Activated T-helper 1 cell treated with anti-CD3 and anti-CD28 coated beads, Interleukin-12 subunit alpha, Interleukin-12 subunit beta, Interleukin-2, Interleukin-4 antibody, amounts not matched to agents 30 ng/mL and 10 ng/mL and 1 ng/mL, durations not matched to agents 14 hours and 24 hours and 36 hours (primary cell): ENCODE measurements at places on chromosomes 16 and 17. TPM values are rescaled to one million over a fixed set of nuclear protein-coding genes. Genes with fewer than 3 reads are reported as not detected.

DNA sequence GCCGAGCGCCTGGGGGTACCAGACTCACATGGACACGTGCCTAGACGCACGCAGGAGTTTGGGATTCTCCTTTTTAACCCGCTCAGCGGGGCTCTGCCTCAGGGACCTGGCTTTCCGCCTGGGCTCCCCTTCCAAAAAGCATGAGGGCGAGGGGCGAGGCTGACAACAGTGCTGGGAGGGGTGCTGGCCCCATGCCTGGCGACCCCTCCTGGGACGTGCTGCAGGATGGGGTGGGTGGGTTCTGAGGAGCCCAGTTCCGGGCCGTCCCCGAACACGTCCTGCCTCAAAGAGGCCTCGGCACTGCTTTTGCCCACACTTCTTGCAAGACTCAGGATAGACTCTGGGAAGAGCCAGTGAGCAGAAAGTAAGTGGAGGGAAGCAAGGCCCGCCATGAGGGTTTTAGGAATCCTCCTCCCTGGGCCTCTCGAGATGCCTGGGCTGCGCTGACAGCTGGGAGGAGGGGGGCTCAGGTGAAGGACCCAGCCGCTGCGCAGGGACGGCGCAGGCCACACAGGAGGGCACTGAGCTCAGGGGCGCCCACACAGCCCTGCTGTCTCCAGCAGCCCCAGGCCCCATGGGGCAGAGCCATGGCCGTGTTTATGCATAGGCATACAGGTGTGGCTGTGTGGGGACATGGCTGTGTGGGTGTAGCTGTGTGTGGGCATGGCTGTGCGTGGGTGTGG, 15.4 kb upstream of the PABPN1L start:
- no peak for DNase-seq

- DNase-seq = no peak
These were observed 20.9 kb downstream of the COIL start for GRCh38 chr17:56939869-56940484.

GRCh38 chr16:81905277-81905676, 106.0 kb downstream of the SDR42E1 start:
- no peak for DNase-seq

GRCh38 chr16:24511792-24512191, 27.6 kb upstream of the RBBP6 start:
- no peak for DNase-seq

GRCh38 chr16:21227866-21228265, 5.6 kb upstream of the ANKS4B start:
- DNase-seq = no peak

- no peak for DNase-seq
These were observed 52.5 kb upstream of the MTSS2 start for GRCh38 chr16:70738083-70738977.

DNA sequence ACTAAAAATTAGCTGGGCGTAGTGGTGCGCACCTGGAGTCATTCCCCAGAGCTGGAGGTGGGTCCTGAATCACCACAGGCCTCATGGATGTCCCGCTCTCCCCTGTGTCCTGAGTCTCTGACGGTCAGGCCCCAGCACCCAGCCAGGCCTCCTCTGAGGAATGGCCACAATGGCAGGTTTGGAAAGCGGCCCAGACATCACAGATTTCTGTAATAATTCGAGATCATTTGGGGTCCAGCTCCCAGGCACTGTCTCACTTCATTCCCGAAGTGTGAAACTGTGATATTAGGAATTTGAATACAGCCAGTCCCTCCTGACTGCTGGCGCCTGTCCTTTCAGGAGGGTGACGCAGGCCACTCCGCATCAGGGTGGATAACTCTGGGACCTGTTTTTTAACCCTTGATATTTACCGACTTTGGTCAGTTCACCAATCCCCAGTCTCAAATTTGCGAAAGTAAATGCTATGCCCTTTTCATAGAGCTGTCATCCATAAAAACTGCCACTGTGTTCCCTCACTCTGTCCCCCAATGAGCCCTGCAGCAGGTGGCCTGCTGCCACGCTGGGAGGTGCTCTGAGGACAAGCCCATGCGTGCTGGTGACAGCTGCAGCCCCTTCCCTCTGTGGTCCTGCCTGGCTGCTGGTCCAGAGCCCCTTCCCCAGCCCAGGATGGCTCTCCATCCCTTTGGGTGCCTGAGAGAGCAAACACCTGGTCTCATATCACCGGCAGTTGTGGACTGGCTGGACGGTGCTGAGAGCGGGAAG, 28.3 kb upstream of the RPTOR start:
- DNase-seq = no peak

- DNase-seq = no peak
These were observed 194.7 kb downstream of the SPECC1 start for GRCh38 chr17:20203761-20204263.

DNA sequence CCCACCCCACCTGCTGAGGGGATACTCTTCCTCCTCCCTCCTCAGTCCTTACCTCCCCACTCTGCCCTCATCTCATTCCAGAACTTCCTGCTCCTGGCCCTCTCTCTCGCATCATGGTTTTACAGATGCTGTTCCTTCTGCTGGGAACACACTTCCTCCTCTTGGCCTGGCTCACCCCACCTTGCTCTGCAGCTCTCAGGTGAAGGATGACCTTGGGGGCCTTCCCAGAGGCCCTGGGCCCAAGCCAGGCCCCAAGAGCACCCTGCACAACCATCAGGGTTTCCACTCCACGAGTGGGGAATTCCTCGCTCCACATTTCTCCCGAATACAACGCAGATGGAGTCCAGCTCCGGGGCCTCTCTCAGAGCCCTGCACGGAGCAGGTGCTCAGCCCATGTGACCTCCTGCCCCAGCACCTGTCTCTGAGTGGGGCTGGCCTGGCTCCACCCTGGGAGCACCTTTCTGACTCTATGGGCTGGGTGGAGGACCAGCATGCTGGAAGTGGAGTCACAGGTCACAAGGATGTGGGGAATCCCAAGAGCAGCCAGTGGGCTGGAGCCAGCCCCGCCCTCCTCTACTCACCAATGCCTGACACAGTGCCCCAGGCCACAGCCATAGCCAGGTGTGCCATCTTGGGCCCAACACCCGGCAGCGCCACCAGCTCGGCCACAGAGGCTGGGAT, 4.5 kb downstream of the NTHL1 start:
- no peak for DNase-seq

DNA sequence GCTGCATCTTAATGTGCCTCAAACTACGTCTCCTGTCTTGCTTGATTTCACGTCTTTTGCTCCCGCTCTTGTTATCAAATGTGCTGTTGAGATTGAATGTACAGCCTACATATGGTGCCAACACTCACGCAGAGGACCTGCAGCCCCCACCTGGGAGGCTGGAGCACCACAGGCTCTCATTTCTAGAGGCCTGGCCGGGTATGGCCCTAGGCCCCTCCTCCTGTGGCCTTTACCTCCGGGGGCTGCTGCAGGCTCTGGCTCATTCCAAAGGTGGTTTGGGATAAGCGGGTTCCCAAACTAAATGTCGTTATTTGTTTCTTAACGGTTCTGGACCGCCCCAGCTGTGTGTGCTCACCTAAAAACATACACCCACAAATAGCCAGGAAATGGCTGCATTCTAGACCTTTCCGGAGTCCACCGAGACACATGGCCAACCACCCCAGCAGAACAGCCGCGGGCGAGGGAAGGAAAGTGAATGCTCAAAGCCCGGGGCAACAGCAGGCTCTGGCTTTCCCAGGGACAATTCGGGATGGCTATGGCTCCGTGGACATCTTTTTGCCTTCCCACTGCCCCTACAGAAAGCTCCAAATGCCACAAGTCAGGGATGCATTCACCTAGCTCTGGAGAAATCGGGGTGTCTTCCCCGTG, 105.9 kb downstream of the ENGASE start:
- DNase-seq = no peak

- no peak for DNase-seq
These were observed 44.9 kb downstream of the TBX4 start for GRCh38 chr17:61496957-61497653.

- no peak for DNase-seq
These were observed 1.1 kb upstream of the RNF213 start for GRCh38 chr17:80259457-80260068.

- no peak for DNase-seq
These were observed at the start of gene C1QTNF1 for GRCh38 chr17:79023886-79024771. Gene C1QTNF1, plus strand, starts transcription at chr17:79024169. Its CDS starts 19,800 bp downstream, at chr17:79043969.

DNA sequence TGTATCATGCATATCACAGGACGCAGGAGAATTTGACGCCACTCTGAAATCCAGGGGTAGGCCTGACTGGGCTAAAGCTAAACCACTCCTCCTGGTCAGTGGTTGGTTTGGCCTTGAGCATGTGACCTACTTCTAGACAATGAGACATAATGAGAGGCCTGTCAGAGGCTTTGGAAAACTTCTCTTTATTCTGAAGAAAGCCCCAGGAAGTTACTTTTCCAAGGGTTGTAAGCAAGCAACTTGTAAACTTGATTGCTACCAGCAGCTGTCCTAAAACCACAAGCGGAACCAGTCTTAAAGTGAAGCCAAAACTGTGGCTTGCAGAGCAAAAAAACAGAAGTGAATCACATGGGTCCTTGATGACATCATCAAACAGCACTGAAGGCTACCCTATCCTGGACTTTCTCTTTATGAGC, 138.2 kb upstream of the COX10 start:
- no peak for DNase-seq

GRCh38 chr17:35521150-35521549, 16.3 kb downstream of the SLFN12L start:
- no peak for DNase-seq

SLC22A31 gene
- total RNA-seq = 1.3 and 2.6 TPM in 2 replicates

ACSM5 gene
- not detected in 2 replicates for total RNA-seq

CDYL2 gene
- total RNA-seq = 93.4 and 97.1 TPM in 2 replicates

OR2C1 gene
- total RNA-seq = not detected in 2 replicates

CD300H gene
- not detected in 2 replicates for total RNA-seq
